ENCODE measurements at places on chromosomes 13 and 19. TPM values are rescaled to one million over a fixed set of nuclear protein-coding genes. Genes with fewer than 3 reads are reported as not detected.

Gene CYP4F8
- total RNA-seq, result not detected

Gene KASH5
- total RNA-seq, result not detected

Gene PRODH2
- total RNA-seq, result not detected

Gene SLC25A42
- total RNA-seq, result 10.4 TPM

Gene TLE6
- total RNA-seq, result 1.1 TPM

Gene GTF3A
- total RNA-seq, result 323 TPM

Gene WDR88
- total RNA-seq, result not detected

Gene SIGLEC12
- 1.0 TPM for total RNA-seq

Gene GPX4
- 222 TPM for total RNA-seq

Gene TTYH1
- total RNA-seq, result not detected

Gene APOC4
- total RNA-seq, result not detected

Gene CEACAM16
- not detected for total RNA-seq

Gene CYP4F2
- total RNA-seq, result not detected

Gene PRMT1
- 529 TPM for total RNA-seq

Measured in CD8-positive, alpha-beta memory T cell (primary cell).